ENCODE measurements at places on chromosomes 2 and 18.

- DNase-seq: no peak
Observed at GRCh38 chr2:86443631-86444350, 2.6 kb downstream of the KDM3A start.

DNA sequence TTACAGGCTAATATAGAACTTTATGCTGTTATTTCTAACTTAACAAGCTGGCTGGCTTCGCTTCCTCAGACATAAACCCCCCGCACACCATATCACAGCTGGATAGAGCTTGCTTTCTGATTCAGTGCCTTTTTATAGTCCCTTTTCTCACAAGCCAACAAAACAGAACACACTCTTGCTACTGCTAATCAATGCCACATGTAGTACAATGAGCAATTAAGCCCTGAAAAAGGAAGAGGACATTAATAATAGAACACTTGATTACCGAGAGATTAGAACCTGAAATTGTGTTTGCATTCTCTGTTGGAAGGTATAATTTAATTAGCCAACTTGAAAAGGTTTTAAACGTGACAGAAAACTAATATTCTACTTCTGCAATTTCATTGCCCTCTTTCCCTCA lies 267.7 kb upstream of the CYRIA start:
- DNase-seq: no peak

DNA sequence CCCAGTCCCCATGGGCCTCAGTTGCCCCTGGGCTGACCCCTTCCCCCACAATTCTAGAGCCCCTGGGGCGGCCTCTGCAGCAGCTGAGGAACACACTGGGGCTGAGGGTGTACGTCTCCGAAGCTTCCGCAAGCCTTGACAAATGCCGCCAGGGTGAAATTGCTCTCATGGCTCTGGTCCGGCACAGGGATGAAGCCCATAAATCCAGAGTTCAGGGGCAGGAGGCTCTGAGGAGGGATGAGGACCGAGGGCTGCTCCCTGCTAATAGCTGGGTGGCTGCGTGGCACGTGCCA lies 27.1 kb upstream of the OTOS start:
- DNase-seq: no peak

- no peak for DNase-seq
Observed at GRCh38 chr2:165725421-165725820, 68.6 kb downstream of the GALNT3 start.

DNA sequence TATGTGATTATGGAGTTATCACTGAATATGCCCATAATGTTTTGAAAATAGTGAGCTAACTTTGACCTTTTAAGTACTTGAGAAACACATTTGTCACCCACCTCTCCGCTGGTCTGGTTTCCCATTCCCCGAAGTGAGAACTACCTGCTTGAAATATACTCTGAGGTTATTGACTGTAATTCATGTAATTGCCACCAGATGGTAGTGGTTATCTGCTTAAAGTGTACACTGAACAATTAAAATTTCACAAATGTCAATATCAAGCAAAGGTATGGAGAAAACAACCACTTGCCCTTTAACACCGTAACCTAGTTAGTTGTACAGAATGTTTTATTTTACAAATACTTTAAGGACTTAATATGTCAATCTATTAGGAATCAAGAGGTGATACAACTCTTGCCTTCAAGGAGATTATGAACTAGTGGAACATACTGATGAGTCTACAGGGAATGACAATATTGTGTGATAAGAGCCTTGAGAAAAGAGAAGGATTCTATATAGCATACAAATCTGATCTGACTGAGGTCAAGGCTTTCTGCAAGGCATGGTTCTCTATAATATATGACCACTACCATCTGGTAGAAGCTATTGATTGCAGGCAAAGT lies 316.8 kb upstream of the KCNH7 start:
- DNase-seq: no peak

- no peak for DNase-seq
Observed at GRCh38 chr2:223055140-223055539, 3.1 kb downstream of the KCNE4 start.

DNA sequence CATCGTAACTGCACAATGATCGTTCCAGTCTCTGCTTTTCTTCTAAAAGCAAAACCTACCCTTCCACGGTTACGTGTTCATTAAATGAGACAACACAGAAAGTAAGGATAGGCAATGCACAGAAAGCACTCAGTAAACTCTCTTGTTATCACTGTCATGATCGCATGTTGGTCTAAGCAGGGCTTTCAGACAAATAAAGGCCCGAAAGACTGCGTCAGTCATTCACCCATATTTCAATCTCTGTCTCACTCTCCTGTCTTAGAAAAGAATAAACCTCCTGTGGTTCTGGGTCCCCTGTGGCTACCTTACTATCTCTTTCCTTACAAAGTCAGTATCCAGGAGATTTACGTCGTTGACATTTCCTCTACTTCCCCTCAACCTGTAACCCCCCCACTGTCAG lies 160.9 kb downstream of the VAPA start:
- DNase-seq: no peak

DNA sequence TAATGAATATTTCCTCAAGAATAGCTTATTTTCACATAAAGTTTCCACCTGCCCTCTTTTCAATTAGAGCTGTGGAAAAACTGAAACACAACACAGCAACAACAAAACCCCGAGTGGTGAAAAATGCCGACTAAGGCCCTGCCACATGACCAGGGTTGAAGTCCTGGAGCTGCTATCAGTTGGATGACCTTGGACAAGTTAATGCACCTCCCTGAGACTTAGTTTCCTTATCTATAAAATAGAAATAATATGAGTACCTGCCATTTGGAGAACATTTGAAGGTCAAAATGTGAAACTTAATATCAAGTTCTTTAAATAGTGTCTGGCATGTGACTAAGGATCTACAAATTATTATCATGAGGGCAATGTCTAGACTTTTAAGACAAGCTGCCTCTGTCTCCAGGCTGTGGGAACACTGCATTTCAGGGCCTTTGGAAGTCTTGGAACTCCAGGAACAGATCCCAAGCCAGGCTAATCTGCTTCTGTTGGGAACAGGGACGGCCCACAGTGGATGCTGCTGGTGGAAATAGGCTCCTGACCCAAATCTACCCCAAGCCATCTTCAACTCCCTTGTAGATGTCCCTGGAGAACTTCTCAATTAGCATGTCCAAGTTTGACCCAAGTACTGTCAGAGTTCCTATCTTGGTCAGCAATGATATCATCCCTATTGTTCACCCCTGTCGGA lies 42.0 kb upstream of the TRIB2 start:
- DNase-seq: no peak

- DNase-seq: peak; percentile 22
Observed at GRCh38 chr18:23069481-23069880, 65.8 kb upstream of the CABLES1 start.

DNA sequence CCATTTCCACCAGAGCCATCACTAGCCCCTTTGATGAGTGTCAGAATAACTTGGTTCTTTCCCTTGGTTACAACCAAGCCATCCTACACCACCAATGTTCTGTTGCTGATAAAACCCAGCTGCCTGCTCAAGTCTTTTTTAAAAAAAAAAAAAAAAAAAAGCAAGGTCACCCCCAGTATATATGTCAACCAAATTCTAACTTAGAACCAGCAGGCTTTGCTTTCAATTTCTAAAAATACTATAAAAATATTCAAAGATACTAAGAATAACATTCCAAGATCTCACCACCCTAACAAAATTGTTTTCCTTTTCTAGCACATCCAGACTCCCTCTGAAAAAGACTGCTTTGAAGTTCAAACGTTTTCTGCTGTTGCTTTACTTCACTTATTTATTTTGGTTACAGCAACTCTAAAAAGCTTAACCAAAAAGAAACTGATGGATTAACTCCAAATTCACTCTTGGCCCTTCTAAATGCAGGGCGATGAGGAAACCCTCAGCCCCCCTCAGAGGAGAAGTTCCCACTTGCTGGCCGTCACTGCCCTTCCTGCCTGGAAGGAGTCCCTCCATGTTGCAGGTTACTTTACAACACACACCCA lies 10.9 kb downstream of the UXS1 start:
- DNase-seq: no peak

DNA sequence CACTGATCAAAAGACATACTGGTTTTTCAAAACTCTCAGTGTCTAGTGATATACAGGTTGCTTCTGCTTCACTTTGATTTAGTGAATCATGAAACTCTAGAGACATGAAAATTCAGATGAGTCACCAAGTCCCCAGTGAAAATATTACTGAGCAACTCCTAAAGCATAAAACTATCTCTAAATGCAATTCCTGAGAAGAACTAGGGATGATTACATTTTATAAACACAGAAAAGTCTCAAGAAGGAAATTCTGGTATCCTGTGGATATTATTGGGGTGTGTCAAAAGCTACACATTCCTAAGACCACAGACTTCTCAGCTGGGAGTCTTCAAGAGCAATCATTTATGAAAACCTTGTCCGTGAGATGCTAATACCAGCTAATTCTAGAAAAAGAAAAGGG lies 9.7 kb downstream of the LRRTM4 start:
- DNase-seq: no peak

- DNase-seq: no peak
Observed at GRCh38 chr2:41718705-41719104, 329.1 kb upstream of the PKDCC start.

GRCh38 chr18:10442551-10442971 lies 11.9 kb upstream of the APCDD1 start:
- DNase-seq: no peak

GRCh38 chr2:30254685-30255001 lies 23.3 kb downstream of the LBH start:
- DNase-seq: no peak

DNA sequence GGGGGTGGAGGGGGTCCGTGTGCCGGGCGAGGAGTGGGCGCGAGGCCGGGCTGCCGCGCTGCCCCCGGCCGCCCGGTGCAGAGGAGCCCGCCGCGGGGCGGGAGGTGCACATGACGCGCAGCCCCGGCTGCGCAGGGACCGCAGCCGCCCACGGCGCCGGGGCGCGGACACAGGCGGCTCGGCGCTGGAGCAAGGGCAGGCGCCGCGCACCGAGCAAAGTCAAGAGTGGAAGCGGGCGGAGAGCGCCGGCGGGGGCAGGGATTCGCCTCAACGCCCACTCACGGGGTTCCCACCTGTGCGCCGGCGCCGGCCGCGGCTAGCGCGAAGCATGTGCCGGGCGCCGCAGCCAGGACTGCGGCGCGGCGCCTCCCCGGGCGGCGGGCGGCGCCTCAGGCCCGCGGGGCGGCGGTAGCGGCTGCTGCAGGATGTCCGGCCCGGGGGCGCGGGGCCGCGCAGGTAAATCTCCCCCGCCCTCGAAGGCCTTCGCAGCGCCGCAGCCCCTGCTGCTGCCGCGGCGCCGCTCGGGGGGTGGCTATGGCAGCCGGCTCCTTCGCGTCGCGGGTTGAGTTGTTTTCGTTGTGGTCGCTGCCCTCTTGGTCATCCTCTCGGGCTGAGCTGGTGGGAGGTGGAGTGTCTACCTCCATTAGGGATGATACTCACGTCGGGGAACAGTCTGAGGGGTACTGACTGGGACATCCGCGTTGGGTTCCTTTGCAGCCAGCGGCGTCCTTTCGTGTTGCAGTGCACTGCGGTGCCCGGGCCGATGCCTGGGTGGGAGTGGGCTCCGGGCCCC lies 216.3 kb upstream of the DTNA start:
- DNase-seq: no peak

DNA sequence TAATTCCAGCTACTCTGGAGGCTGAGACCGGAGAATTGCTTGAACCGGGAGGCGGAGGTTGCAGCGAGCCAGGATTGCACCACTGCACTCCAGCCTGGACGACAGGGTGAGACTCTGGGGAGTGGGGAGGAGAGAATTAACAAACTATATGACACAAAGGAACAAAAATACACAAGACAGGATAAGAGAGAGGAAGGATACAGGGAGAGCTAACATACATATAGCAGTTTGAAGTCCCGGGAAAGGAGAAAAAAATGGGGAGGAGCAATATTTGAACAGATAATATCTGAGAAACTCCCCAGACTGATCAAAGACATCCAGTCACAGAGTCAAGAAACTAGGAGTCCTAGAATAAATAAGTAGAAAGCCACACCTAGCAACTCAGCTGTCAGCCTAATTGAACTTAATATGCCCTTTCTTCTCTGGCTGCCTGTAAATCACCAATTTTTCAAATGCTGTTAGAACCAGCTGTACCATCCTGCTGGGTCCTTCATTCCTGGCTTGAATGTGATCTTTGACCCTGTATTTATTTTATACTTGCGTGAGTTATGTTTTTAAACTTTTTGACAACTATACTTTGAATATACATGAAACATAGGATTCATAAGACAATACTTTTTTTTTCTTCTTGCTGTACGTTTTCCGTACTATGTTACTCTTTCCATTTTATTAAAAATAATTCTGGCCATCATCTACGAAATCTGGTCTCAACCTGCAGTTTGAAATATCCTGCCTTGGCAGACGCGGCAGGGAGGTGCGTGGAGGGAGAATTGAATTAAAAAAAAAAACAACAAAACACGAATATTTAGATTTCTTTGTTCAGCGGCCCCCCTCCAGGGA lies 876 bp upstream of the CYP27A1 start:
- no peak for DNase-seq

GRCh38 chr18:76759056-76759455 lies 63.3 kb upstream of the ZNF236 start:
- no peak for DNase-seq

GRCh38 chr2:212970132-212970531 lies 181.3 kb downstream of the IKZF2 start:
- DNase-seq: no peak

- DNase-seq: no peak
Observed at GRCh38 chr18:41373612-41374011, 581.4 kb upstream of the PIK3C3 start.

- DNase-seq: no peak
Observed at GRCh38 chr2:106059416-106060065, 134.6 kb downstream of the UXS1 start.

DNA sequence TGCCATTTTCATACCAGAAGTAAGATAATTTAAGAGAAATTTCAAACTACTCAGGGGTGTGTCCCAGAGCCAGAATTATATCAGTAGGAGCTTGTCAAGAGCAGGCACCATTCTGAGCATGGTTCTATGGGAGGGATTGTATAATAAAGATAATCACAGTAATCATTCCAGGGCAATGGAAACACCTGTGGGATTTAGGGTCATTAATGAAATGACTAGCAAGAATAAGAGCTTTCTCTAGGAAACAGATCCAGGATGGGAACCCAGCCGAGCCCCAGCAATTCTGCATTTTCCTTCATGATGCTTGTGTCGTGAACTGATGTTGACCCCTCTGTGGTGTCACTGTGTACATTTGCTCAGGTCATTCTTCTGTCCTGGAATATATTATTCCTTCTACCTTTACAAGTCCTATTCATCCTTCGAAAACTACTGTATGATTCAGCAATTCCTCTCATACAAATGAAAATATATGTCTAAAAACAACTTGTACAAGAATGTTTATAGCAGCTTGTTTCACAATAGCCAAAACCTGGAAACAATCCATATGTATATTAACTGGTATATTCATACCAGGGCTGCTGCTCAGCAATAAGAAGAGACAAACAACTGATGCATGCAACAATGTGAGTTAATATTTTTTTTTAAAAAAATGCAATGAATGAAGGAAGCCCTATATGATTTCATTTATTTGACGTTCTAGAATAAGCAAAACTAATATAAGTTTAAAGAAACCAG lies 687.8 kb upstream of the KLHL29 start:
- DNase-seq: no peak

DNA sequence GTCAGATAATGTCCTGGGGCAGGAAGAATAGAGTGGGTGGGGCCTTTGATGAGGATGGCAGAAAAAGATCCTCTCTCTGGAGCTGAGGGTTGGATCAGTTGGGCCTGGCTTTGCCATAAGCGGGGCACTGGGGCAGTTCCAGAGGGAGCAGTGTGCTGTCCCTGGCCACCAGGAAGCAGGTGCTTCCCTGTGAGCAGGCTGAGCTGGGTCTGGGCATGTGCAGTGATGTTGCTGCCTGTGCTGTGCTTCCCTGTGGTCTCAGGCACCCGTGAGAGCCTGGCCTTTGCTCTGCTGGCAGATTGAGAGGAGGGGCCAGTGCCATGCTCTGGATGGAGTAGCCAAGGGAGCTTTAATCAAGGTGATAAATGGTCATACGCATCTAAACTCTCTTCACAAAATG lies 14.6 kb upstream of the NPPC start:
- DNase-seq: no peak
